ENCODE measurements at places on chromosomes 6 and 20.

DNA sequence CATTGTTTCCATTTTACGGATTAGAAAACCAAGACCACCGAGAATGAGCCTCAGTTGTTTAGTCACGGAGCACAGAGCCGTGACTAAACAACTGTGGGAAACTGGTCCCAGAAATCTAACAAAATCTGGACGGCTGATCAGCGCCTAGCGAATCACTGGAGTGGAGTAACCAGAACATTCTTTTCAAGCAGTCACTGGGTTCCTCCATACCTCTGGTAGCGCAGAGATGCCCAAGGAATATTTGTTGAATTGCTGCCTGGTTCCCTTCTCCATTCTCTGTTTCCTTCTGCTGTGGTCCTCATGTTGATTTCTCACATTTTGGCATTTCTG lies 62.0 kb downstream of the GPX5 start:
- peak; percentile 17 for DNase-seq

- DNase-seq = no peak
These were observed 4.6 kb downstream of the EMILIN3 start for GRCh38 chr20:41361757-41362747.

GRCh38 chr20:51042657-51043247 lies 19.8 kb upstream of the KCNG1 start:
- no peak for DNase-seq

GRCh38 chr20:33995053-33995831 lies 1.5 kb downstream of the RALY start:
- no peak for DNase-seq

GRCh38 chr6:111711476-111711875 lies 105.8 kb upstream of the TRAF3IP2 start:
- DNase-seq = peak; percentile 27

DNA sequence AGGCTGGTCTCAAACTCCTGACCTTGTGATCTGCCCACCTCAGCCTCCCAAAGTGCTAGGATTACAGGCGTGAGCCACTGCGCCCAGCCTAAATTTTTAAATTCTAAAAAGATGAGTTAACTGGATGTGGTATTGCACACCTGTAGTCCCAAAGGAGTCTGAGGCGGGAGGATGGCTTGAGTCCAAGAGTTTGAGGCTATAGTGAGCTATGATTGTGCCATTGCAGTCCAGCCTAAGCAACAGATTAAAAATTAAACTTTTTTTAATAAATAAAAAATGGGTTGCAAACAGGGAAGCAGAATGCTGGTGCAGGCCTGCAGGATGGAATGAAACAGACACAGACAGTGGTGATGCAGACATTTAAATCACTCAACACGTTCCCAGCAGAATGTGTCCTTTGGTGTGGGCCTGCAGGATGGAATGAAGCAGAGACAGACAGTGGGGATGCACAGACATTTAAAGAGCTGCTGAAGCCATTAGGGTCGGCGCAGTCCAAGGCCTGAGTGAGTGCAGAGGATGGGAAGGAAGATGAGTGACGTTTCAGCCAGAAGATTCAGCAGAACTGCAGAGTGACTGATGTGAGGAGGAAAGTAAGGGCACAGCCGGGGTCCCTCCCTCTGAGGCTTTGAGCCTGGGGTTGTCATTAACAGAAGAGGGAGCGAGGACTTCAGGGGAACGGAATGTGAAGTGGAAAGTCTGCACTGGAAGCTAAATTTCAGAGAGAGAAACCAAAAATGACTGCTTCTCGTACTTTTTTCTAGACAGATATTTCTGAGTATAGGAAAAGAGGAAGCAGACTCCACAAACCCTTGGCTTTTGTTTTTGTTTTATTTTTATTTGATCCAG lies 117.5 kb downstream of the RIN2 start:
- no peak for DNase-seq

DNA sequence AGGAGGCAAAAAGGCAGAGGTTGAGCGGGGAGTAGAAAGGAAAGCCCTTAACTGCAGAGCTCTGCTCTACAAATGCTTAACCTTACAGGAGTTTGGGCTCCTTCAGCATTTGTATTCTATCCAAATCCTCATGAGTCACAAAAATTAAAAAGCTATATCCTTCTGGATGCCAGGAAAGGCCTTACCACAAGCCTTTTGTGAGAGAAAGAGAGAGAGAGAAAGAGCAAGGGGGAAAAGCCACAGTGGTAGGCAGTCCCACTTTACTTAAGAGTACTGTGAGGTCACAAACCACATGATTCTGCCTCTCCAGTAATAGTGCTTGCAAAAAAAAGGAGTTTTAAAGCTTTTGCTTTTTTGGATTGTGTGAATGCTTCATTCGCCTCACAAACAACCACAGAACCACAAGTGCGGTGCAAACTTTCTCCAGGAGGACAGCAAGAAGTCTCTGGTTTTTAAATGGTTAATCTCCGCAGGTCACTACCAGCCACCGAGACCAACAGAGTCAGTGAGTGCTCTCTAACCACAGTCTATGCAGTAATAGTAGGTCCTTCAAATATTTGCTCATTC lies at the start of gene RUNX2:
Gene RUNX2, plus strand, starts transcription at position 375 of the 567 bp plus-strand sequence. CDS start 397 bp downstream, outside the sequence.
- no peak for DNase-seq

DNA sequence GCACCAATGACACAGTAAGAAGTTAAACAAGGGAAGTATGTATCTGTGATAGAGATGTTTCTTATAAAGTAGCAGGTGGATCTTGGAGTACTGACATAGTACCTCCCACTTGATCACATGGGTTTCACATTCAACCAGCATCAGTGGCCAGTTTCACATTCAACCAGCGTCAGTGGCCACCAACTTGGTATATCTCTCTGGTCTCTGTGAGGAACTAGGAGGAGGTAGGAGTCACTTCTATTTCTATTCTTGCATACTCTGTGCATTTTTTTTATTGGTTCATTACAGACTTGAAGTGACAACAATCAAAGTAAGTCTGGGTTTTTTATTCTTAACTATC lies 200.3 kb upstream of the SIM1 start:
- DNase-seq = no peak

DNA sequence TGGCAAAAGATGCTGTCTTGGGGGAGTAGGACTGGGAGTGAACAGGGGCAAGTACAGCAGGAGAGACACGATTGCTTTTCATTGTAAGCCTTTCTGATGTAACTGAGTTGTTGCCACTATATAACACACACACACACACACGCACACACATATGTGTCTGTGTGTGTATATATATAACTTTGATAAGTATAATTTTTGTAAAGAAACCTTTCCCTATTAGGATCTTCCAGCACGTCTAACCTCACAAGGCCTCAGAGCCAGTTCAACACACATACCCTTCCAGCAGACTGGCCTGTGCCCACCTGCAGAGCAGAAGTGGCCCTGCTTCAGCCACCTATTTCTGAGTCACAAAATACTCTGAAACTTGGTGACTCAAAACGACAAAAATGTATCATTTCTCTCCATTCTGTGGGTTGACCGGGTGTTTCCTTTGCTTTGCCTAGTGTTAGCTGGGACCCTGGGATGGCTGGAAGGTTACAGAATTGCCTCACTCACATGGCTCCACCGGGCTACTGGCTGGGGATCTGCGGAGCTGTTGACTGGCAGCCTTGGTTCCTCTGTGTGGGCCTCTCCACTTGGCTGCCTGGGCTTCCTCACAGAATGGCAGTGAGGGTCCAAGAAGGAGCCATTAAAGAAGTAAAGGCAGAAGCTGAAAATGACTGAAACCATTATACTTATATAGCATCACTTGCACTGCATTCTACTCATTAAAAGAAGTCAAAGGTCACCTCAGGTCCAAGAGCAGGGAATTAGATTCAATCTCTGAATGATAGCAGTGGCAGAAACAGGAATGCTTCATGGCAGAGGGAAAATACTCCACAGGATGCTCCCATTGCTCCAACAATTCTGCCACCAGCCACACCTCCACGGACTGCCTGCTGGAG lies 126.4 kb downstream of the BANF2 start:
- no peak for DNase-seq

DNA sequence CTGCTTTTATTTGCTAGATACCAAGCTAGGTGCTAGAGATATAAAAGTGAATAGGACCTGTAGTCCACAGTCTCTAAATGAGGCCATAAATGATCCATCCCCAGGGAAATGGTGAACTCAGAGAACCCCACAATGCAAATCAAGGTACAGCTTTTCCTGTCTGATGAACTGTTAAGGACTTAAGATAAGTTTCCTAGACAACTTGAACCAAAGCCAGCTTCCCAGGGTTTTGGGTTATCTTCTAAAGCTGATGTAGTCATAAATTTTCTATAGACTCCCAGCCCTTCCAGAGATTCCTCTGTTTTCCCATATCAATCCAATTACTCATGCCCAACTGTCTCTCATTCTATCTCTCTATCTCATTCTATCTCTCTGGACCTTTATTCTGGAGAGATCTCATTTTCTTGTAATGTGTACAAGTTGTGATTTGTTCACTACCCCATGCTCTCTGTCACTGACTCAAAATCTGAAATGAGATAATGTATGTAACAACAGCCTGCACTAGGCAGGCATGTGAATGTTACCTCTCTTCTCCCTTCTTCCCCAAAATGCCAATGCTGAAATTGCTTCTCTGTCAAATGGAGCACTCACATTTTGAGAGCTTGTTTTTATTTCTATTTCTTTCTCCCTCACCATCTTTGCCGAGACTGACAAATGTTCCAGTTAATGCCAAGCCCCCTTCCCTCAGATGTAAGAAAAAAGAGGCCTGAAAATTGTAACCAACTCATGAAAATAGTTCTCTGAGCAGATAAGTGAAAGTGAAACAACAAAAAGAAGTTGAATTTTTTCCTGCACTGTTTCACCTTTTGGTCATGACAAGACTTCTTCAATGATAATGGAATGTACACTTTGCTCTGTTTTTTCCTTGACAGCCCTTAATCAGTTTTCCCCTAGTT lies 279.9 kb downstream of the SLC35F1 start:
- DNase-seq = no peak

- no peak for DNase-seq
These were observed 99.6 kb upstream of the DST start for GRCh38 chr6:56742122-56742791.
